ENCODE measurements at places on chromosomes 2 and 18.

- DNase-seq = no peak
These were observed 75.1 kb upstream of the LDAH start for GRCh38 chr2:20897874-20898453.

DNA sequence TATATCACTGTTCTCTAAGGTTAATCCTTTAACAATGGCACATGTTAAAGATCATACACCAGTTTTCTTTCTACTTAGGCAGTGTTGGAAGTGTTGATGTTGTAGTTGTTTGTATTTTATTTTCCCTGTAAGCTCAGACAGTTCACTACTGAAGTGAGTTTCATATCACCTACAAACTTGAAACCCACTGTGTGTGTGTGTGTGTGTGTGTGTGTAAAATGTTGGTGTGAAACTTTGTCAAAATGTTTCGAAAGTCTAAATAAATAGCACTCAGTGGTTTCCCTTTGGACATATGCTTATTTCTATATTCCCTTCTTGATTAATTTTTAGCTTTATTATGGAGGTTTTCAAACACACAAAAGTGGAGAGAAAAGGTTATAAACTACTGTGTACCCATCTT is 79.8 kb upstream of the CAVIN2 start:
- DNase-seq = no peak

GRCh38 chr2:135607561-135607960 is 76.3 kb downstream of the R3HDM1 start:
- DNase-seq = no peak

GRCh38 chr2:216189410-216189809 is 80.3 kb downstream of the XRCC5 start:
- DNase-seq = no peak

DNA sequence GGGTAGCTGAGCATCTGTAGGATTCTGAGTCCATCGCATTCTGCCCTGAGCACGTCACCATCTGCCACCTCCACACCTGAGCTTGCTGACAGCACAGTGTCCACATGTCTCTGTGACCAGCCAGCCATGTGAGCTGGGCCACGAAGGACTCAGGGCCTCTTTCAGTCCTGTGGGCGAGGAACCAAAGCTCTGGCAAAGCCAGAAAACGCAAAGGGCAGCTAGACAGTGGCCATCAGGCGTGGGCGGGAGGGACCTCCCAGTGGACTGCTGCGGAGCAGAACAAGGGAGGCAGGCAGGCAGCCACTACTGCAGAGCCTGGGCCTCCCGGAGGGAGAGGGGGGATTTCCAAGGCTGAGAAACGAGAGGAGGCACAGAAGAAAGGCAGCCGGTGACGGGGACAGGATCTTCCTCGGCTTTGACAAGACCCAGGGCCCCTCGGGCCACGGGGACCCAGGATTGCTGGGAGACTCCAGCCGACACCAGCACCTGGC is 274.6 kb upstream of the SALL3 start:
- DNase-seq = no peak

- no peak for DNase-seq
These were observed 101.8 kb upstream of the MYO3B start for GRCh38 chr2:170076189-170076588.

GRCh38 chr2:78020491-78020890 is 498.3 kb upstream of the LRRTM4 start:
- DNase-seq = no peak

GRCh38 chr2:181304011-181304844 is 153.0 kb upstream of the ITGA4 start:
- DNase-seq = no peak

DNA sequence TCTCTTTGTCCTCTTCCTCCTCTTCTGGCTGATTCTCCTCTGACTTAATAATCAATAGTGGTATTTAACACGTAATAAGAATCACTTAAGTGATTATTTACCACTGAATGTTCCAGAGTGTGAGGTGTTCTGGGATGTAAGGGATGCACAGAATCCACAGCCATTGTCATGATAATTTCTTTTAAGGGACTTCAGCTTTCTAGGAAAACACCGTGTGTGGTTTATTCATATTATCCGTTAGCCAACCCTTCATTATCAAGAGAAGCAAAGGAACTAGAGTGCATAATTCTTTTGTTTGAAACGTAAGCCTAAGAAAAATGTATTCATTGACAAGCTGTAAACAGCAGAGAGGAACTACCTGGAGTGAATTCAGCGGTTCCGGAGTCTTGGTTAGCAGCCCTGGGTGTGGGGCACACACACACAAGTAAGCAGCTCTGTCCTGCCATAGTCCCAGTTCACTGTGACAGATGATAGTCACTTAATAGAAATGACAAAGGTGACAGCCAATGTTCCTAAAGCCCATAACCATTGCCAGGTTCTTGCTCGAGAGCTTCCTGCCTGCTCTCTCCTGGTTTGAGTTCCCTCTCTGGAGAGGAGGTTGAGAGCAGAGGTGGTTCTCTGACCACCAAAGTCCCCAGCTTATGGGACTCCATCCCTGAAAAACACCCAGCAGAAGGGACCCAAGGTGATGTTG is 101.9 kb downstream of the ACOXL start:
- no peak for DNase-seq

DNA sequence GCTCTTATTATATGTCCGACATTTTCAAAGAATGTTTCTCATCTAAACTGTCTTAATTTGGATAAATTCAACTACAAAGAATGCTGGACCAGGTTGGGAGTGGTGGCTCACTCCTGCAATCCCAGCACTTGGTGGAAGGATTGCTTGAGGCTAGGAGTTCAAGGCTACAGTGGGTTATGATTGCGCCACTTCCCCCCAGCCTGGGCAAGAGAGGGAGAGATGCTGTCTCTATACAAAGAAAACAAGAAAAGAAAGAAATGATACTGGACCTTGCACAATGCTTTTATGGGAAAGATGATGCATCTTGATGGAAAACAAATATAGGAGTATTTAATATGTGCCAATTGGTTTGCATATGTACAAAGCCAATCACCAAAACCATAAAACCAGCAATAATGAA is 296.7 kb downstream of the LPIN1 start:
- DNase-seq = no peak

DNA sequence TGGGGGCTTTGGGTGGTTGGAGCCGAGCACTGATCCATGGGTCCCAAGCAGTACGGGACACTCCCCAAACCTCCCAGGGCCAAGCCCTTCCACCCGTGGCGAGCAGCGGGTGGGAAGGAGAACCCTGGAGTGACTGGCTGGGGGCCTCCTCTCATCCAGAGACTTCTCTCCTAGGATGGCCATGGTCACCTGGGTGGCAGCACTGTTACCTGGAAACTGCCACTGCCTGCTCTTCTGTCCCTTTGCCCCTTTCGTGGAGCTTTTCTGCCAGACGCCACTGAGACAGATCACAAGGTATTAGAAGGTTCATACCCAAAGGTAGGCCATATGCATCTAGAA is 26.9 kb downstream of the CENPO start:
- peak; percentile 47 for DNase-seq

DNA sequence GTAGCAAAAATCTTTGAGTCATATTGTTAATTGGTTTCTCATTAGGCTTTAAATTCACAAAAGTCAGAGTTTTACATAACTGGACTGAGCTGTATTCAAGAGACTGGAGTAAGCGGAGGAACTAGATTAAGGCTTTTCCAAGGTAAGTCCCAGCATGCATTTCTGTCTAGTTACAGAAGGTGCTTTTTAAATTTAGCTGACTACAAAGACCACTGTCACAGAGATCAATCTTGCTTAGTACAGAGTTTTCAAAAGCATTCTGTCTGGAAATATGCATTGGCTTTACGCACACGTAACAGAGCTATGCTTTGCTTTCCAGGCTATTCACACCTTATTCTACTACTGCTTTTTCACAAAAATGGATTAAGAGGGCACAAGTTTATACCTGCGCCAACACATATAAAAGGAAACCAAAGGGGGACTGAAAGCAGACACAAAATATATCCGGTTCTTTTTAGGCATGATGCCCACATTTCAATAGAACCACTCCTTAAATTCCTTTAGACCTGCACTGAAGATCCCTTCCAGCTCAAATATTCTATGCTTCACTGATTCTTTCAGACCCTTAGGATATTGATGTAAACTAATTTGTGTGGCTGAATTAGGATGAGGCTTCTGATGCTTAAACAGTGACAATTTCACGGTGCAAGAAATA is 560.7 kb upstream of the CRIM1 start:
- no peak for DNase-seq

GRCh38 chr2:241910604-241911520 is 41.3 kb downstream of the RTP5 start:
- DNase-seq = no peak

DNA sequence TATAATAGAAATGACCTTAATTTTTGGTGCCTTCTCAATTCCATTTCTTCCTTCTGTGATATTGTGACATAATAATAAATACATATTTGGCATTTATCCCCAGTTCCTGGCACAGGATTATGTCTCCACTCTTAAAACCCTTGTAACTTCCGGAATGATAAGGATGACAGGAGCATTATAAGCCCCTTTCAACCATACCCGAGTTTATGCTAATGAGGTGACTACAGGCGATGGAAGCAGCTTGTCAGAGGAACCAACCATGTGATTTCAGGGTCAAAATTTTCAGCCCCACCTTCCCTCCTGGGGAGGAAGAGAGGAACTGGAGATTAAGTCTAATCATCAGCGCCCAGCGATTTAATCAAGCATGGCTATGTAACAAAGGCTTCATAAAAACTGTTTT is 528.5 kb upstream of the CRIM1 start:
- no peak for DNase-seq

- DNase-seq = no peak
These were observed 46.6 kb upstream of the AMMECR1L start for GRCh38 chr2:127932199-127932876.

- DNase-seq = no peak
These were observed 733.7 kb upstream of the FAM98A start for GRCh38 chr2:34332813-34333212.

GRCh38 chr2:181672255-181673008 is 7.9 kb downstream of the NEUROD1 start:
- DNase-seq = no peak

GRCh38 chr18:5370332-5370731 is 74.8 kb upstream of the ZBTB14 start:
- no peak for DNase-seq

GRCh38 chr2:177753682-177754491 is 318.7 kb downstream of the PDE11A start:
- no peak for DNase-seq

- no peak for DNase-seq
These were observed 52.3 kb downstream of the C18orf63 start for GRCh38 chr18:74367905-74368304.
